Spinal cord (tissue), 10 donors: ENCODE measurements at places on chromosomes 16 and 17.

DNA sequence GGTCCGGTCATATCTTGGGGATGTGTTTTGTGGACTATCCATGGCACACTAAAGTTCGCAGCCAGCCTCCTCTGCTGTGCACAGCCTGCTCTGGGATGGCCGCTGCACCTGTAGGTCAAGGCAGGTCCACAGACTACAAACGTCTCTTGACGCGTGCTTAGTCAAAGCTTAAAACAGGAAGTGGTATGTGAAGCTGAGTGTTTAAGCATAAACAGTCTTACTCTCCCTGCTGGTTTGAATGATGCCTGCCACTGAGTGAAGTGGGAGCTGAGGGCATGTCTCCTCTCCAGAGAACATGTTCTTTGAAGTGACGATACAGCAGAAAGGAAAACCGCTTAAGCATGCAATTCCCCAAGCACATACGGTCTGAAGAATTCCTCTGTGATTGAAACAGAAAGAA is 365.6 kb downstream of the SLC39A11 start:
- no peak for DNase-seq

DNA sequence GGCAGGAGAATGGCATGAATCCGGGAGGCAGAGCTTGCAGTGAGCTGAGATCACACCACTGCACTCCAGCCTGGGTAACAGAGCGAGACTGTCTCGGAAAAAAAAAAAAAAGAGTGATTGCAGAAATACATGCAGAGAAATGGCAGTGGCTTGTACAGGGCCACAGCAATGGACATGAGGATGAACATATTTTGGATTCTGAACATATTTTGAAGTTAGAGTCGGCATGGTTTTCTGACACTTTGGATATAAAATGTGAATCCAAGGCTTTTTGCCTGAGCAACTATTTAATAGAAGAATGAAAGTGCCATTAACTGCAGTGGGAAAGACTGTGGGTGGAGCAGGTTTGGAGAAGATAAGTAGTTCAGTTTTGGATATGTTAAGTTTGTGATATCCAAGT is 35.8 kb downstream of the CPD start:
- DNase-seq = no peak

GRCh38 chr16:85798901-85799496 is 345 bp downstream of the EMC8 start:
- no peak for DNase-seq

DNA sequence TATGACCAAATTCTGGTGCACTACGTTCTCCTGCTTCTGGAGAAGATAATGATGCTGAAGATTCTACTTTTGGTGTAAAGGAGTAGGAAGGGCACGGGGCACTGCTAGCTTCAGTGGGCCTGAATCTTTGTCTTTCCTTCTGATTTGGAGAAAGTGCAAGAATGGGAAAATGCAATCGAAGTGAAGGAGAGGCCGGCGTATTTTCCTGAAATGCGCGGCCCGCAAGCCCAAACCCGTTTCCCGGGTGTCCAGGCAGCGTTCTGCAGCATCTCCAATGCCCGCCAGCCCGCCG is 372 bp upstream of the NDE1 start:
- no peak for DNase-seq

DNA sequence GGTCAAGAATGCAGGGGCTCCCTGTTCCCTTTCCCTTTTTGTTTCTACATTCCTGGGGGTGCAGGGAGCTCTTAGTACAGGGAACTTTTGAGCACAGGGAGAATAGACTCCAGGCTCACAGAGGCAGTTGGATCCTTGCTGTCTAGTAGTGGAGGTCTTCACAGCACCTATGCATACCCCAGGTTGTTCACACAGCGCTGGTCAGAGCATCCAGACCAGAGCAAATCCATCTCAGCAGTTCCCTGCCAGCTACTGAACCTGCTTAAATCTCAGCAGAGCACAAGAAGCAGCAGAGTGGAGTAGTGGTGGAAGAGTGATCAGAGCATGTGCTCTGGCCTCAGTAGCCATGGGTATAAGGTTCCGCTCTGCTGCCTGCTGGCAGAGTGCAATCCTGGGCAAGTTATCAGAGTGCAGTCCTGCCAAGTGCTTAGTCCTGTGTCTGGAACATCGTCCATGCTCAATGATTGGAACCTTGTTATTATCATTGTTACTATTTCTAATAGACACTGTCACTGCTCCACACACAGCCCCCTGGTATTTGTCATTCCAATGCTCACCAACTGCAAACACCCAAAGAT is 220.4 kb downstream of the CBLN1 start:
- DNase-seq = no peak

- no peak for DNase-seq
These were observed 248.6 kb downstream of the FTO start for GRCh38 chr16:53952215-53953208.

DNA sequence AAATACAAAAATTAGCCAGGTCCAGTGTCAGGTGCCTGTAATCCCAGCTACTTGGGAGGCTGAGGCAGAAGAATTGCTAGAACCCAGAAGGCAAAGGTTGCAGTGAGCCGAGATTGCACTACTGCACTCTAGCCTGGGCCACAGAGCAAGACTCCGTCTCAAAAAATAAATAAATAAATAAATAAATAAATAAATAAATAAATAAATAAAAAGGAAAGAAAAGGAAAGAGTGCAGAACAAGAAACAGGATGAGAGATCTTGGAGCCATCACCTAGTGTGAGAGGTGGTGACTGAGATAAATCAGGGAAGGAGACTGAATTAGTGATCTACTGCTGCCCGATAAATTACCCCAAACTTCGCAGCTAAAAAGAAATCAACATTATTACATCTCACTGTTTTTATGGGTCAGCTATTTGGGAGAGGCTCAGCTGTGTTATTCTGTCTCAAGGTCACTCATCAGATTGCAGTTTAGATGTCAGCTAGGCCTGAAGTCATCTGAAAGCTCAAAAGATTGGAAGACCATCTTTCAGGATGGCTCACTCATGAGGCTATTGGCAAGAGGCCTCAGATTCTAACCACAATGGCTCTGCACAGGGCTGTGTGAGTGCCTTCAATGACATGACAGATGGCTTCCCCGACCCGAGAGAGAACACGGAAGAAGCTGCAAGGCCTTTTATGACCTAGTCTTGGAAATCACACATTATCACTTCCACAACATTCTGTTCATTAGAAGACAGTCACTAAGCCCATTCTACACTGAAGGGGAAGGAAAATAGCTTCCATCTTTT is 66.4 kb downstream of the CMC2 start:
- no peak for DNase-seq

DNA sequence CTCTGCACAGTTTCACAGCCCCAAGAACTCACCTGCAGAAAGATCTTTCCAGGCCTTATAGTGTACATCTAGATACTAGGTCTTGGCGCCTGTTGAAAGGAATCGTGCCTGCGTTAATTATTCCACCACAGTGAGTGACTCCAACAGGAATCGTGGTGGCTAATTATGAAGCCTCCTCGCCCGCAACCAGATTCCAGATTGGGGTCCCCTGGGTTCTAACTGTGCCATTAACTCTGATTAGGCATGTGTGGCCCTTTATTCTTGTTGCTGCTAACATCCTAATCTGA is 295.3 kb upstream of the MAF start:
- peak; percentile 24 for DNase-seq

- no peak for DNase-seq
These were observed at the start of gene RILP for GRCh38 chr17:1649844-1650501. Gene RILP (minus strand): TSS chr17:1649866. CDS start chr17:1649804, 62 bp downstream.
